Natural killer cell treated with Interleukin-12 subunit alpha and Interleukin-12 subunit beta and Interleukin-15 and Interleukin-18, amount 100 ng/mL, for 72 hours (primary cell): ENCODE measurements at places on chromosomes 3 and 15.

- no peak for DNase-seq
These were observed 31.3 kb downstream of the LRRC3B start for GRCh38 chr3:26653811-26654425.

GRCh38 chr15:81021321-81021720 is 20.6 kb downstream of the TLNRD1 start:
- no peak for DNase-seq

GRCh38 chr3:52249683-52250082 is 4.1 kb downstream of the PPM1M start:
- no peak for DNase-seq

- no peak for DNase-seq
These were observed 127.9 kb downstream of the DMXL2 start for GRCh38 chr15:51494411-51495314.

DNA sequence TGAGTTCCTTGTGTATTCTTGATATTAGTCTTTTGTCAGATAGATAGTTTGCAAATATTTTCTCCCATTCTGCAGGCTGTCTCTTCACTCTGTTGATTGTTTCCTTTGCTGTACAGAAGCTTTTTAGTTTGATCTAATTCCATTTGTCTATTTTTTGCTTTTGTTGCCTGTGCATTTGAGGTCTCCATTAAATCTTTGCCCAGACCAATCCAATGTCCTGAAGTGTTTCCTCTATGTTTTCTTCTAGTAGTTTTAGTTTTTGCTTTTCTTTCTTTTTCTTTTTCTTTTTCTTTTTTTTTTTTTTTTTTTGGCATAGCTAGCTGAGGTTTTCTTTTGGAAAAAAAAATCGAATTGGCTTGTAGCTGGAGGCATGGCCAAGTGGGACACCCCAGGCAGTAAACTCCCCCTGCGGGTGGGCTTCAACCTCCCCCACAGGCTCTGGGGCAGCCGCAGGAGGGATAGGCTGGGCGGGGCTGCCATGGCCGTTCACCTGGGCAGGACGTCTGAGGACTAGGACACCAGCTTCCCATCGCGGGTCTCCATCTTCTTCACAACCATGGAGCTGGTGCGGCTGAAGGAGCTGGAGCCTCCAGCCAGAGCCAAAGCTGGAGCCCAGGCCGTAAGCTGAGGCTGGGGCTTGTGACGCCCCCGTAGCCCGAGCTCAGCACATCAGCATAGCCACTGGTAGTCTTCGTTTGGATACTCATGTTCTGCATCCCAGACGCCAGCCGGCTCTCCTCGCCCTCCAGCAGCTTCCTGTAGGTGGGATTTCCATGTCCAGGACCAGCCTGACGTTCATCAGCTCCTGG is 16.2 kb upstream of the PSTPIP1 start:
- DNase-seq, result no peak

DNA sequence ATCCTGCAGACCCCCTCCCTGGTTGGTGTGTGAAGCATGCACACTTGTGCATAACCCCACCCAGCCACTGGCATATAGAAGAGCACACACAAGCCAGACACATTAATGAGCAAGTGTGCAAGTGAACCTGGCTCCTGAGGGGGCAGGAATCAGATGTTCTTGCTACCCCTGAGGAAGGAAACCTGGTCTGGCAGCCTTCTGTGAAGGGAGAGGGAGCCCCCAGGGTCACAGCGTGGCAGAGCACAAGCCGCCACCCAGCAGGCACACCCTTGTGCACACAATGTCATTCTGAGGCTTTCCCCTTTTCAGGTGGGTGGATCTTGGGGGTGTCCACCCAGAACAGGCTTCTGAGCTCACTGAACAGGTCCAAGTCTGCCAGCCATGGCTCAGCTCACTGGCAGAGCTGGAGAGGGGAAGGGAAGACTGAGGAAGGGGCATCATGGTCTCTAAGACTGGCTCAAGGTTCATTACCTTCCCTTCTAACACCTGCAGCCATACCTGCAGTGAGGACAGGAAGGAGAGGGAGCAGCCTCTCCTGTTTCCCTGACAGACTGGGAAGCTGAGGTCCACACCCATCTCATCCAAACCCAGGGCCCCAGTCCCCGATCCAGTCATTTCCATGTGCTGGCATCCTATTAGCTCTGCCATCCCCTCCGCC is 31.6 kb upstream of the SEMA3F start:
- DNase-seq, result no peak

DNA sequence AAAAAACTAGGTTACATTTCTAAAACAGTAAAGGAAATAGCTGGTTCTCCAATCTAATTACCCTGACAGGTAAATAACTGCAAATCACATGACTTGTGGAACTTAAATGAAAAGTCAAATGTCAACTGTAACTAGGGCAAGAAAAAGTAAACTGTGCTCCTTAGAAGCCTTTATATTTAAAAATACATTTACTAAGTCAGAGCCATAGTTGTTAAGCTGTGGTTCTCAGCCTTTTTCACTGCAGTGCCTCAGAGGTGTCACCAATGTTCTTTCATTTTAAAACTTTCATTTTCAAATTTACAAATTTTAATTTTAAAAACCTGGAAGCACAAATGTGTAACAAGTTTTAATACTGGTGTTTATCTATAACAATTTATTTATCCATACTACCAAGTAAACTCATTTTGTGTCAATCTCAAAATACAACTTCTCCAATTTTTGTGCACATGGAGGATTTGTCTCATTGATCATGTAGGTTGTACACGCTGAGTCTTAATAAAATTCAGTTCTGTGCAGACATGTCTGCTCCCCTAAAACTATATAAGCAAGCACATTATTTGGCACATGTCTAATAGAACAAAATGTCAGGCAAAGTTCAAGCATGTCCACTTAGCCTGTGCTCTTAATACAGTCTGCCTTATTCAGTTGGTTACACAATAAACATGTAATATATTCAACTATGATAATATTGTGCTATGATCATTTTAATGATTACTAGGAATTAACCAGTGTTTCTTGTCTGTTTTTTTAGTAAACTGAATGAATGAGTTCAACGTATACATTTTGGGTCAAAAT is 70.4 kb downstream of the DLG1 start:
- no peak for DNase-seq

GRCh38 chr3:122283796-122284445 is 41.1 kb upstream of the CSTA start:
- no peak for DNase-seq

DNA sequence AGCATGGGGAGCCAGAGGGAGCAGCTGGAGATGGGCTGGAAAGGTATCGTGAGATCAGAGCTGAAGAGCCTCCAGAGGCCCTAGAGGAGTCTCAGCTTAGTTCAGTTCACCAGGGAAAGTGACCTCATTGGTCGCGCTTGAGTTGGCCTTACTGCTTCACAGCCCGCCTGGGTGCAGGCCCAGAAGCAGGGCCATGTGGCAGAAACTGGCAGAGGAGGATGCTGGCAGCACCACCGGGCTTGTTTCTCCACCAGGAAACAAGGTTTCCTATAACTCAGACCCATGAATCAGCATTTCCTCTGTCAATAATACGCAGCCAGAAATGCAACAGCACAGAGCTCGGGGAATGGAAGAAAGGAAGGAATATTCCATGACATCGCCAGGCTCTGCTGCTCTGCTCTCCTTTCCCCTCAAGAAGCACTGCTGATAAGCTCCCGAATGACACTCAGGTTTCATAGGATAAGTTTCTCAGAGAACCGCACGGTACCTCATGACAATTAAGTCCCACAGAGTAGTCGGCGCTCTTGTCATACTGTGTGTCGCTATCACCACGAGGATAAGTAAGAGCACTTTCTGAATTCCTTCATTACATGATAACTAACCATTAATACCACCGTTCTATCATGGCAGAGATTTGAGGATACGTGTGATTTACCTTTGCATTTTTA is 147.1 kb upstream of the LPP start:
- DNase-seq, result no peak

GRCh38 chr3:28841441-28841840 is 439.4 kb upstream of the RBMS3 start:
- no peak for DNase-seq

DNA sequence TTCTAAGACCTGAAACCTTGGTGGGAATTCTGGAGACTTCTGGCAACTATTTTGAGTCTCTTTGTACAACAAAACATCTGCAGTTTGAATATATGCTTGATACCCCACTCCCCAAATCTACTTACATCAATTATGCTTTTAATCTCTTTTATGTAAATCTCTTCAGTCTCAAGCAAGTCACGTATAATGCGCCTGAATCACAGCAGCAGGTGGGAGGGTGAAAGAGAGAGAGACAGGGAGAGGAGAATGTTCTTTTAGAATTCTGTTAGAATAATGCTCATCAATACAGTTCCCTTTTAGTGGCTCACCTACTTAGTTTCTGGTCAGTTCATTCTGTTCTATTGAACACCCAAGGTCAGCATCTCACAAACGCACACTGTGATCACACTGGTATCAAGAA is 22.2 kb upstream of the B3GNT5 start:
- no peak for DNase-seq

DNA sequence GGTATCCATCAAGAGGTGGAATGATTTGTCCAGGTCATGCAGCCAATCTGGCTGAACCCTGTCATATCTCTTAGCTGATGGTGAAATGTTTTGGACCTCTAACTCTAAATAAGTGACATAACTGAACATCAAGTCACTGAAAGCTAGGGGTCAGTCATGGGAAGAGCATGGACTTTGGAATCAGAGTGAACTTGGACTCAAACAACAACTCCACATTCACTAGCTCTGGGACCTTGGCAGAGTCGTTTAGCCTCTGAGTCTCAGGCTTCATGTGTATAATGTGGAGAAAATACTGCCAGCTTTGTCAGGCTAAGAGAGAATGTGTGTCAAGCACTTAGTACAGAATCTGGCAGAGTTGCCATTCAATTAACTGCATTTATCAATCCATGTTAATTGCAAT is 557.8 kb upstream of the CFAP20DC start:
- DNase-seq, result no peak

GRCh38 chr3:134463676-134464063 is 22.1 kb downstream of the ANAPC13 start:
- DNase-seq, result no peak

DNA sequence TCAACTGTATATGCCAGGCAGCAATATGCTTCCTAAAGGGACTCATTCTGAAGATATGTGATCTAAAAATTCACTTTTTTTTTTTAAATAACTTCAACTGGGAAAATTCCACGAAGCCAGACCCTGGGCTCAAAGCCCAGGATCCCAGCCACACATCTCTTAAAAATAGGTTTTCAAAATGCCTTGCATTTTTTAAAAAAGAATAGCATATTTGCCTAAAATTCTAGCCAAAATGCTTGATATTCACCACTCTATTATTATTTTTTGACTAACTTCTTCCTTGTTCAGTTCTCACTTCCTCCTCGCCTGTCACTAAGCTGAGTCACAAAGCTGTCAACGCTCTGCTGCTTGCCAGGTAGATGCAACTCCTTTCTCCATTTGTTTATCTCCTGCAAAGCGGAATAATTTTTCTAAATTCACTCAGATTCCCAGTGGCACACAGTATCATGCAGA is 28.0 kb upstream of the VGLL4 start:
- no peak for DNase-seq

DNA sequence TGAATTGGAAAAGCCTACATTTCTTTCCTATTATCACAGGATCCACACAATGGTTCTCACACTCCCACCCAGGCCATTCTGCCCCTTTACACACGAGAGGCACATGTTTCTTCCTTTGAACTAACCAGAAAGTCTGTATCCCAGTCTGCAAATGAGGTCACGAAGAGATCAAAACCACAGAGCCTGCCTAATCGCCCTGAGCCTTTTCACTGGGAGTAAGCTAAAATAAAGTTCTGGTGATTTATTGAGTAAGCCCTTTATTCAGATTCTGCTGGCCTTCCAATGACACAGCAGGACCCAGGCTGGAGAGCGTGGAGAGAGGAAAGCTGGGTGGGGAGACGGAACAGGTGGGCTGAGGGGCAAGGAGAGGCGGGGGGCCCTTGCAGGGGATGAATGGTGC is 78.7 kb downstream of the ATP1B3 start:
- DNase-seq, result no peak

- no peak for DNase-seq
These were observed 98.5 kb downstream of the MTHFS start for GRCh38 chr15:79798311-79798710.

GRCh38 chr15:99454107-99454809 is 111.5 kb upstream of the MEF2A start:
- DNase-seq, result peak; percentile 47

GRCh38 chr15:92158426-92158825 is 235.3 kb upstream of the ST8SIA2 start:
- no peak for DNase-seq

DNA sequence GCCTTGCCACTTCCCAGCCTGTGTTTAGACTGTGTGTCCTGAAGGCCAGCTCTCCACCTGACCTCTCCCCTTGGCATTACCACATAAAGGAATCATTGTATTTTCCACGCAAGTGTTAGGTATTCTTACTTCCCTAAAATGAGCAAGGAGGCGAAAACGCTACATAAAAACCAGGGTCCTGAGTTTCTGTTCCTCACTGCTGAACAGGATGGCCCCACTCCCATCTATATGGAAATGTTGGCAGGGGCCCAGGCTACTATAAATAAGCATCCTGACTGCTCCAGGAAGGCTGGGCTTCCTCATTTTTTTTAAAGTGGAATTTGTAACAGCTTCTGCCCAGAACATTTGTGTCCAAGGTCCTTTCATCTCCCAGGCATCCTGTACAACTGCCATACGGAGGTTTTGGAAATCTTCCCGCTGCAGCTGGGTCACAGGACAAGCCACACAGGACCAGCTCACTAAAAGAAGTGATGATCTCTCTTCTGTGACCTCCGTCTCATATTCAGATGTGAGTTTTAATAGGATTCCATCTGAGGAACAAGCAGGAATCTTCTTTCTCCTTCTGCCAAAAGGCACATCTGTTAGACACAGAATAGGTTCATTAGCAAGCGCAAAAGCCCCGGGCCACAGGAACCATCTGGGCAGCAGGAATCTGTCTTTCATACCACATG is 56.4 kb upstream of the LIMD1 start:
- no peak for DNase-seq

DNA sequence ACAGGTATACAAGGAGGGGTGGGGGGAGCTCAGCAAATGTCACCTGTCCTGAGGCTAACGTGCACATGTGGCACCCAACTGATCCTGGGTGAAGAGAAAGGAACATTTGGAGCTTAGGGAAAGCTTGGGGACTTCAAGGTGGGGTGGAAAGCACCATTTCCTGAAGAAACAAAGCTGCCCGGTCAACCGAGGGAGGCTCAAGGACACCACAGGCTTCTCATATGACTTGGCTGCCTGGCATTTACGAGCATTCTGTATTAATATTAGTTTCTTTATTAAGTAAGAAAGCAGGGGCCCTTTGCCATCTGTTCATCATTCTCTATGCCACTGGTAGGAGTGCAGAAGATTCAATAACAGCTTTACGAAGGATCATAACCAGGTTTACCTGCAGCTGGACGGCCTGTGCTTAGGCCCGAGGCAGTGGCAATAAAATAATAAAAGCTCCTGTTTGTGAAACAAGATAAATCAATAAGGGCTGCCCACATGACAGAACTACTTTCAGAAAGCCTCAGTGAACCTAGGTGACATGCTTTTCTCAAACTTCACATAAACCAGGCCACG is 54.0 kb downstream of the ETV5 start:
- DNase-seq, result no peak

- no peak for DNase-seq
These were observed 28.7 kb downstream of the FRMD4B start for GRCh38 chr3:69357196-69357595.
